CD4-positive, alpha-beta T cell treated with Interferon alpha-2 for 1 hour (primary cell): ENCODE measurements at places on chromosomes 2 and 18.

DNA sequence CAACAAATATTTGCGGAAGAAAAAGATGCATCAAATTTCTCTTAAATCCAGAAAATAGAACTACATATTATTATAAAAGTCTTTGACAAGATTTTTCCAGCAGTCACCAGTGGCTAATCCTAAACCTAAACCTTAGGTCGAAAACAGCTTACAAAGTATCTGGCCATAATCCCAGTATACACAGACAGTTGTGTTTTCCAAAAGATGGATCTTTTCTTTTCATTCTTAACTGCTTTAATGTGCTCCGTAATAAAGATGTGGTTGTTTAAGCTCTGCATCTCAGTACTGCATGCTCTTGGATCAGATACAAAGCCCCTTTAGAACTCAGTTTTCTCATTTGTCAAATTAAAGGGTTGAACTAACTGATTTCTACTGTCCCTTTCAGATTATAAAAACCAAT lies 247.8 kb downstream of the TXNL1 start:
- DNase-seq = no peak

DNA sequence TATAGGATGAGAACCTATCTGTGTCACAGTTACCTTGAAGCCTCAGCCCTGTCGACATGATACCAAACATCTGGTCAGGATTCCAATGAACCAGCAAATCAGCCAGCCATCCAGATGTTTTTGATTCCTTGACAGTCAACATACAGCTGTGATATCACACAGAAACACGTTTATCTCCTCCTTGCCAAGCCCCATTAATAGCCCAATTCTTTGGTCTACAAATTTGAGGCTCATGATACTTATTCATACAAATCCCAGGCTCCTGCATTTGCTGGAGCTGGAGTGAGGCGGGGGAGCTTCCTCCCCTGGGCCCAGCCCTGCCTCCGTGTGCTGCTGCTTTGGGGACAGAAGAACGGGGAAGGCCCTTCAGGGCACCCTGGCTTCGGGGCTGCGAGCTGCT lies 611.6 kb upstream of the SALL3 start:
- DNase-seq = no peak

DNA sequence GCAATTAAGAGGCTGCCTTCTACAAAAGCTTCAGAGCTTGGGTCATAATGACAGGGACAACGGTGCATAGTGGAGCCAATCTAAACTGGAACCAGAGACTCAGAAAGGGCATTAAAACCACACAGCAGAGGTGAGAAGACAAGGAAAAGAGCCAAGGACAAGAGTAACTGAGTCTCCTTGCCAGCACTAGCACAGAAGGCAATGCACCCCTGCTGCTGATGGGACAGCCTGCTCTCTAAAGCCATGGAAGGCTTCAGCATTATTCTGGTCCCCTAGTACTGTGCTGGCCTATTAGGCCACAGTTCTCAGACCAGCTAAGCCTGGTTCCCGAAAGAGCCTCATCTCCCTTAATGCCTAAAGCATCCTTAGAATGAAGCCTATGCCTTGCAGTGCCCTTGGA lies 15.5 kb downstream of the MYO5B start:
- DNase-seq = no peak

- DNase-seq = no peak
Observed at GRCh38 chr18:44597797-44598196, 82.9 kb upstream of the SETBP1 start.

DNA sequence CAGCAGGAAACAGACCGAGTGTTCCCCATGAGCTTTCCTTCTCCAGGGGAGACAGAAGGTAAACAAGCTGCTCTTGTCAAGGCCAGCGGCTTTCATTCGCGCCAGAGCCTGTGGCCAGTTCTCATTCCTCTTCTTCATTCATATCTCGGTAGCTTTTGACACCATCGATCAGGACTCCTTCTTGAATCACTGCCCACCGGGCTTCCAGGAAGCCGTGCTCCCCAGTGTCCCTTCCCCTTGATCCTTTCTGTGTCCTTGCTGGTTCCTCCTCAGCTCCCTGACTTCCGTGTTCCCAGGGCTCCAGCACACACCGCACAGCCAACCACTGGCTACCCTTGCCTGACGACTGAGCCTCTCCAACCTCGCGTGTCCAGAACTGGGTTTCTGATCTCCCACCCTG lies 14.1 kb downstream of the SLC66A3 start:
- DNase-seq = no peak

GRCh38 chr2:187532333-187533120 lies 21.7 kb downstream of the TFPI start:
- DNase-seq = no peak

GRCh38 chr2:192749611-192750200 lies 555.0 kb upstream of the TMEFF2 start:
- DNase-seq = no peak

DNA sequence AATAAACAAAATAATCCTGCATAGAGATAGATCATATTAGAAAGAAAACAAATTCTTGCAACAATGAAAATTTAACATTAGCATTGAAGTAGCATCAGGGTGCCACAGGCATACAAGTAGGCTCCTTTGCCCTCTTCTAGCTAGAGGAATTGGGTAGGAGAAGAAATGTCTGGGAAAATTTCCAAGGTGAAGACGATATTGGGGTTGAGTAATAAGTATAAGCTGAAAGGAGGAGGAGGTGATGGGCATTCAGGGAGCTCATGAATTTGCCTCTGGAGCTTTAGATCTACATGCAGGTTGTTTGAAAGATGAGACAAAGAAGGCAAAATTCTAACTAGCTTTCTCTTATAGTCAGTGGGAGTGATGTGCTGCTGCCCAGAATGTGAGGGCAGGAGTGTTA lies 504.9 kb downstream of the CCDC85A start:
- DNase-seq = no peak

DNA sequence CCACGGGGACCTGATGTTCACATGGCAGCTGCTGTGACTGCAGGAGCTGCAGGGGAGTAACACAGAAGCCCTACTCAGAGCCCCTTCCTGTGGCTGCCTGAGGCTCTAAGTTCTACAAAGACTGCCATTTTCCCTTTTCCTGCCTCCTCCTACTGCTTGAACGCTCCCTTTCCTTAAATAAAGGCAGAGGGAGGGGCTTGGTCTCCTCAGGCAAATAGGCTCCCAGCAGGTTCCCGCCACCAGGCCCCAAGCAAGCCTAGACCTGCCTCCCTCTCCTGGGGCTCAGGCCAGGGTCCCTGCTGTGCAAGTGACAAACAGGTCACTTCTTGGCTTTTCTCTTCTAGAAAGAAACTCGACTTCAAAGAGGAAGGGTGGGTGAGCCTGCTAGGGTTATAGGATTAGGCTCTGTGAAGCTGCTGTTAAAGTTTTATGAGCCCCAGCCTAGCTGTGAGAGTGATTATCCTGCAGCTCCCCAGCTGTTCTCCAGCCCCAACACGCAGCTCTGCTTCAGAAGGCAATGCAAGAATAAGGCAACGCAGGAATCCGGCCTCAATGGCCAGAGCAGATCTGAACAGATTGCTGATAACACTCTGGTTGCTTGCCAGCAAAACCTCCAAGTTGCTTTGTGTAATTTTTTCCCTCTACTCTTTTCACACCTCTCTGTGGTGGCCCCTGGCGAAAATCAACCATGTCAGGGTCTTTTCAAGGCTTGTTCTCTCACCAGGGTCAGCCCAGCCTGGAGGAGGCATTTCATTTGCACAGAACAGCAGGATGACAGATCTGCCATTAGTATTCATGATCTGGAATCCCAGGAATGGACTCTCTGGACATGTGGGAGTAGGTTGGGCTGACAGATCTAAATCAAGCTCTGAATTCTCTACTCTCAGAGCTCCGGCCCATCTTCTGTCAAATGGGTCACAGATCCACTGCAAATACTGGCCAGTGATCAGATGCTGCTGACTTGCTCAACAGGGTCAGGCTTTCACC lies 71.3 kb downstream of the MRO start:
- no peak for DNase-seq

DNA sequence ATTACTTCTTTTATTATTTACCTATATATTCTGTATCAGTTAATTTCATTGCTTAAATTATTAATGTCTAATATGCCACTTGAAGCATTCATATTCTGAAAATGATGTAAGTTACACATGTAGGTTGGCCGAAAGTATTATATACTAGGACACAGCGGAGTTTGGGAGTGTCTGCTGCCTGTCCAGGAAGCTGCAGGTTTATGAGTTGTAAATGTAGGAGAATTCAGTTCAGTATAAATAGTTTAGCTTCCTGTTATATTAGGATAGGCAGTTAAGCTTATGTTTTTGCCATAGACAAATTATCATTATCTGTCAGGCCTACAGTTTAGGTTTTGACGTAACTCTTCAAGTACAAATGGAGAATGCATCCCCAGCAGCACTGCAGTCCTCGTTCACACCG lies 18.9 kb upstream of the ZNF236 start:
- no peak for DNase-seq

GRCh38 chr2:190843890-190844699 lies 36.5 kb upstream of the GLS start:
- no peak for DNase-seq

DNA sequence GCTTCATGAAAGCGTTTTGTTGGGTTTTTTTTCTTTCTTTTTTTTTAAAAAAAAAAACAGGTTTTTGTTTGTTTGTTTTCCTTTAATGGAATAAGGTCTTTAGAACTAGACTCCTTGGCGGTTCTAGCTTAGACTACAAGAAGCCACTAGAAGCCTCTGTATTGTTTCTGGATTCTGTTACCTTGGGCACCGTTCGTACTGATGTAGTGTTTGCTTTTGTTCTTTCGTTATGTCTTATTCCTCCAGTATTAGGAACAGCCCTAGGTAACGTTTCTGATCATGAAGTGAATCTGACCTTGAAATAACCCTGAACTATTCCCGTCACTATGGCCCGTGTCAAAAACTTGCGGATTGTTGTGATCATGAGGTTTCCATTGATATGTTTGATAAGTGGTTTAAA lies 164.6 kb downstream of the PTGR3 start:
- no peak for DNase-seq

DNA sequence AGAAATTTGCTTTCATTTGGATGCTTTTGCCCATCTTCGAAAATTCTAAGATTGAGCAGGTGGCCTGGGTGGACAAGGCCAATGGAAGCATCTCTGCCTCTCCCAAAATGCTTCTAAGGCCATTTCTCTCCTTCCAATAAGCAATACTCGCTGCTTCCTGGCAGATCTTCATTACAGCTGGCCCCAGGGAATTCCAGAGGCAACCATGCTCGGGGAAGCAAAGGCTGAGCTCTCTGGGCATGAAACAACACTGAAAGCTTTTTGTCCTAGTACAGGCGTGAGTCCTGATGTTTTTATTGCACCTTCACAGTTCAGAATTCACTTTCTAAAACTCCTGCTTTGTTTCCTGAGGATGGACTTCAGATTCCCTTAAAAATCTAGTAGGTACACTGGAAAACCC lies 11.8 kb upstream of the NEDD4L start:
- DNase-seq = no peak

DNA sequence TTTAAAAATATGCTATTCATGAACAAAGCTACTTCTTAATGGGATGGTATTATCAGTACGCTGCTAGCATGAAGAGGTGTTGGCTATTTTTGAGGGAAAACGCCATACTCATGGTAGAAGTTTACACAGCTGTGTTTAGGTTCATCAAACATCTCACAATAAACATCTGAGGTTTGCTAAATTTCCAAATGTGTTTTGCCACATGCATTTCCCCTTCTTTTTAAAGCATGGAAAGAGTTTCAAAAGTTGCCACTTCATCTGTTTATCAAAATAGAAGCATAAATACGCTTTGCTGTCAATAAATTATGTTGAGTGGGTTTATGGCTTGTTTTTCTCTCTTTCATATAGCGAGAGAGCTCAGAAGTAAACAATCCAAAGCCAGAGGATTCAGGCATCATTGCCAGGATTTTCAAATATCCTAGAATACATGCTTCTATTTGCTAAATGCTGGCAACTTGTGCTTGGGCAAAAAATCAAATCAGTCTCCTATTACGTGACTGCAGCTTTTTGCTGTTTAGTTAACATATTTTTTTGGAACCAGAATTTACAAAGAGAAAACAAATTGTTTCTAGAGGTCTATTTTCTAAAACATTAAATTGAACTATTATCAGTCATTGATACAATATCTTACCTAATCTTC lies 1919.9 kb upstream of the LRRTM1 start:
- DNase-seq = no peak

DNA sequence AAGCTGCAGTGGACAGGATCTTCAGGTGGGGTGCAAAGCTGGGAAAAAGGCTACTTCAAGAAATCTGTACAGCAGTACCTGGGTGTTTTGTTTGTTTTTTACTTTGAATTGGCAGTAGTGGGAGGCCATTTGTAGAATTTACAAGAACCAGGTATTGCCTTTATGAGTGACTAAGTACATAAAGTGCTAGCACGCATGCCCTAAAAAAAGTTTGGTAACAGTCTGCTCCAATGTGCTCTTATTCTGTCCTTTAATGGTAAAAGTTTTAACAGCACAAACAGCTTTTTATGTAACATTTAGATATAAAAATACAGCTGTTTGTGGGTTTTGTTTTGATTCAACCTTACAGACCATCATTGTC lies 17.2 kb downstream of the REV1 start:
- no peak for DNase-seq

DNA sequence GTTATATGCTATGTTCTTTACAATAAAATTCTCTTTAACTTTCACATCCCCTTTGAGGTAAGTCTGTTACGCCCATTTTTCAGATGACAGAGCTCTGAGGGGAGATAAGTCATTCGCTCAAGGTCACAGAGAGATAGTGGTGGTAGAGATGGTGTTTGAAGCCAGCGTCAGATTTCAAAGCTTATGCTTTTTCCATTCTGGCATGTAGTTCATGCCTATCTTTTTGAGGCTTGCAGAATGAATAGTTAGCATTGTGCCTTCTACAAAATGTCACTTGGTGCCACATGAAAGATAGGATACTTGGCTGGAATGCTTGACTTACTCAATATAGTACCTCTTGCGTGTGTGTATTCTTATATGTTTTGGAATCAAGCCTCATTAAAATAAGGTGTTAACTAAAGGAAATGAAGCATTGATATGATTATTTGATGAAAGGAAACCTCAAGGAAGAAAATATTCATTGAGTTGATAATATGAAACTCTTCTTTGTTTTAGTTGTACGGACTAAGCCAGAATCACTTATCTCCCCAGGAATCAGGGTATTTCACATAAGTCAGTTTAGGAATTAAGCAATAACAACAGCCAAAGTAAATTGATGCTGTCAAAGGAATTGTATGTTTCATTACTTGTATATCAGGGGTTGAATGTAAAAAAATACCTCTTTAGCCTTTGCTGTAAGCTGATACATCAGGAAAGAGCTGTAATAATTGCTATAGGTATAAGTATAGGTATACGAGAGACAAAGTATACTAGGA lies 15.5 kb downstream of the SPATS2L start:
- DNase-seq = no peak

- DNase-seq = no peak
Observed at GRCh38 chr2:154032220-154032619, 160.5 kb downstream of the GALNT13 start.

DNA sequence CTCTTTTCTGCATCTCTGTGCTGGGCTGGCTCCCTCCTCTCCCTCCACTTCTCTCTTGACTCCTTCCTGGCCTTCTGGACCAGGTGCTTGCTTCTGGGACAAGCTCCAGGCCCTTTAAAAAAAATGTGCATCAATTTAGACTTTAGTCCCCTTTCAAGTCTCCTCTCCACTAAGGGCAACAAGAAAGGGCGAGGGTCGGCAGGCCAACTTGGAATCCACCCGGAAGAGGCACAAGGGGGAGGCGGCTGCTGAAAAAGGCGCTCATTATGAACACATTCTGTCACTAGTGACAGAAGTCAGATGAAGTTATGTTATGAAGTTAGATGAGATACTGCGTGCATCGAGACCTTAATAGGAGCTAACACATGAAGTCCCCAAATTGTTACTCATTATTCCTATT lies 13.6 kb upstream of the RHOB start:
- no peak for DNase-seq
